Stimulated activated CD4-positive, alpha-beta T cell treated with anti-CD3 and anti-CD28 coated beads, Interleukin-1b, Interleukin-23, amount 100 ng/mL, for 1 hour (primary cell): ENCODE measurements at places on chromosomes 7 and 10.

DNA sequence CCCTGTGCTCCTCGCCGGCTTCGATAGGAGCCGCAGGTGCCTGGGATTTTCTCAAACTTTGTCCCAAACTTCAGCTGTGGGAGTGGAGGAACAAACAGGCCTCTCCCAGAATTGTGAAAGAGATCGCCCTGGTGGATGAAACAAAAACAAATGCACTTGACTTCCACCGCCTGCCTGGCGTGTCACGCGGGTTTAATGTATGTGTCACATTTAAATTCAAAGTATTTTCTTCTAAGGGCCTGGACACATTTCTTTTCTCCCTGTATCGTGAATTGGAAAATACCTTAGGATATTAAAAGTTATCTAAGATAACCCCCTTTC is 694 bp upstream of the WASL start:
- DNase-seq, result no peak

DNA sequence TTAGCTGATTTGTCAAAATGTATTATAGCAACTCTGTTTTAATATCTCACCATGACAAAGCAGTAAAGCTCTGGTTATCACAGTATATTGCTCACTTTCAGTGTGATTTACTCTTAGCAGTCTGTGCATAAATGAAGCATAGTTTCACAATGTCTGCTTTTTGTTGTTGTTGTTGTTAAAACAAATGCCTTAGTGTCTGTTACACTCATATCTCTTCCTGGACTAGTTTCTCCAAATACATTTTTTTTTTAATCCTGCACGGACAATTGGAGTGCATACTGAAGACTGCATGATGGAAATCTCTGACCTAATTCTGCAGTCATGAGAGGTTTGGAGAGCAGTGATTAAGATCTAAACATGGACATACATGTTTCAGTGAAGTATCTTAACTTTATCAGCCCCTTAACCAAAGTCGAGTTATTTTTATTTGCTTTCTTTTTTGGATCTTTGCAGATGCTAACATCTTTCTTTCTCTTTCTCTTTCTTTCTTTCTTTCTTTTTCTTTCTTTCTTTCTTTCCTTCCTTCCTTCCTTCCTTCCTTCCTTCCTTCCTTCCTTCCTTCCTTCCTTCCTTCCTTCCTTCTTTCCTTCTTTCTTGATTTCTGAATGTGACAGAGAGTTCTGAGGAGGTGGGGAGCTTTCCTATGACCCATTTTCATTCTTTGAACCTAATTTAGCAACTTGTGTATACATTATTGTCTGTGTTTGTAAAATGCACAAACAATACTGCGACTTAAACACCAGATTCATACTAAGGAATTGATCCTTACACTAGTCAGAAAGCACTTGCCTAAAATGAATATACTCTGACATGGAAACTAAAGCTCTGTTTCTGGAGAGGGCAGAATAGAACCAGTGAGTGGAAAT is 161.5 kb upstream of the AGR3 start:
- DNase-seq, result no peak

DNA sequence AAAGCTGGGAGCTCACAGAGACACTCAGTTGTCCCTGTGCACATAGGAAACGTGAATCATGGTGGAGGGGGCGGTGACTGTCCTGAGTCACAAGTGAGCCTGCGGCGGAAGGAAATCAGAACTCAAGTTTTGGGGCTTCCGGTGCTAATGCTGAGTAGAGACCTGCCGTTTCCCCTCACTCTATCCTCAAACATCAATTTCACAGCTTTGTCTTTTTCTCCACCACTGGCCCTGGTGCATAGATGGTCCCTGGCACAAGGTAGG is 21.9 kb downstream of the ADCYAP1R1 start:
- DNase-seq, result no peak

DNA sequence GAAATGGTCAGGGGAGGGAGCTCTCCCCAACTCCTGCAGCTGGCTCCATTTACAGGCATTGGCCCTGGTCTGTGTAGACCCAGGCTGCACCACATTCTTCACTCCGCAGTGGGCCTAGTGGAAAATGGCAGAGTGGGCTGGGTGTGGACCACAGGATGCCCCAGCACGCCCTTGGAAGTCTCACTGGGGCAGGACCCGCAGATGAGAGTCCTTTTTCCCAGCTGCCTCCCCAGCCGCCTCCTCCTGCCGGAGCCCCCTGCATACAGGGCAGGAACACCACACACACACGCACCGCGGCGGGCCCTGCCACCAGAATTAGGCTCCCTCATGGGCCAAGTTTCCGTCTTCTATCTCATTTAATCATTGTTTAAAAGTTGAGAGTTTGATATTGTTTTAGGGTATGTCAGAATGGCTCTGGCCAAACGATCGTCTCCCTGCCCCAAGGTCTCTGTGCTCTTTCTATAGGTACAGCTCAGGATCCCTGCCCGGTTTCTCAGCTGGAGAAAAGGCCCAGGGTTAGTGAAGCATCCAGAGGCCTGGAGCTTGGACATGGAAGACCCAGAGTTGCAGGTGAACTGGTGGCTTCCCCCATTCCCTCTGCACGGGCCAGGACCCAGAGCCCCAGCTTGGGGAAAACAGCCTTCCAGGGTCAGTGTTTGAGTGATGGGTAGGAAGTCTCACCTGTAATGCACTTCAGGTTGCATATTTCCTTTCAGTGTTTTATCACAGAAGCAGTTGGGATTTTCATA is 42.0 kb downstream of the ZNF467 start:
- DNase-seq, result no peak

DNA sequence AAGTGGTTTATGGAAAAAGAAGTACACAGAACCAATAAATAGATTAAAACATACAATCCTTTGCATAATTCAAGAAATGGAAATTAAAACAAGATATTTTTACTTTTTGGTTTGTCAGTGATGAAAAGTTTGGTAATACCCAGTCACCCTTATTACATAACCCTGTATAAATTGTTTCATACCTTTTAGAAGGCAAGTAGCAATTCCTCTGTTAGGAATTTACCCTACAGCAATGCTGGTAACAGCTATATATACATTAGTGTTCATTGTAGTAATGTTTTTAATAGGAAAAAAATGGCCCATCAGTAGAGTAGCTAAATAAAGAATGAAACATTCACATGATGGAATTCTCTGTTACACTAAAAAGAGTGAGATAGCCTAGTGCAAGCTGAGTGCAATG is 42.7 kb downstream of the PTPN12 start:
- DNase-seq, result no peak

DNA sequence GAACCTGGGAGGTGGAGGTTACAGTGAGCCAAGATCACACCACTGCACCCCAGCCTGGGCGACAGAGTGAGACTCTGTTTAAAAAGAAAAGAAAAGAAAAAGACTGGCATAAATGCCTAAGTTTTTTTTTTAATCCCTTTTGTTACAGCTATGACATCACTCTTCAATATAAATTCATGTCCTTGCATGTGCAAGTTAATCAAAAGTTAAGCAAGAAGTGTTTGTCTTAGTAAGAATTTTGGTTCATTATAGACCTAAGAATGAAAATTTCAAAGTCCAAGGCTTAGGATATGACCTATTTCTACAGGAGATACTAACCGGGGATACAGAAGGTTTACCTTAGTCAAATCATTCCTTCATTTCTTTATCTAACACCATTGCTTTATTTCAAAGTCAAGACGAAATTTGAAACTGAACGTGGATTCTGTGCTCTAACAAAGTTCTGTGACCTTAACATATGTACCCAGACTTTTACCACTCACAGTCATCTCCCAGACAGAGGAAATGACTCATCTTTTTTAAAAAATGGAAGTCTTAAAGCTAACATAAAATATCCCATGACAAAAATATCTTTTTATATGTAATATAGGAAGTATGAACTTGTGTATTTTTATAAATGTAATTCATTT is 29.3 kb upstream of the ITGB8 start:
- no peak for DNase-seq

GRCh38 chr7:74218343-74218698 is 8.5 kb downstream of the LAT2 start:
- DNase-seq, result no peak

GRCh38 chr7:28672397-28672797 is 260.1 kb downstream of the CREB5 start:
- DNase-seq, result no peak
